ENCODE measurements at places on chromosomes 5 and 9. TPM values are rescaled to one million over a fixed set of nuclear protein-coding genes. Genes with fewer than 3 reads are reported as not detected.

The GSN gene
- total RNA-seq = 8.0 TPM

DNA sequence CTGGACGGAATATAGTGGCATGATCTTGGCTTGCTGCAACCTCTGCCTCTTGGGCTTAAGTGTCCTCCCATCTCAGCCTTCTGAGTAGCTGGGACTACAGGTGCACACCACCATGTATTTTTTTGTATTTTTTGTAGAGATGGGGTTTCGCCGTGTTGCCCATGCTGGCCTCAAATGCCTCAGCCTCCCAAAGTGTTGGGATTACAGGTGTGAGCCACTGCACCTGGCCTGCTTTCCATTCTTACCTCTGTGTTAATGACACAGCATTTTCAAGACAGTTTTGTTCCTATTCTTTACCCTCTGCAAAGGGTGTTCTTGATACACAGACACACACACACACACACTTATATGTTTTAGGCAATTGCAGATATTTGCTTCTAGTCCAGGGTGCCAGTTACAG, 113.3 kb downstream of the LRRC70 start:
- H3K27me3 ChIP-seq = no peaks in the 10 kb centered on the region
- H3K36me3 ChIP-seq = no peaks in the 10 kb centered on the region
- no peak overlapping the region for H3K27ac ChIP-seq

DNA sequence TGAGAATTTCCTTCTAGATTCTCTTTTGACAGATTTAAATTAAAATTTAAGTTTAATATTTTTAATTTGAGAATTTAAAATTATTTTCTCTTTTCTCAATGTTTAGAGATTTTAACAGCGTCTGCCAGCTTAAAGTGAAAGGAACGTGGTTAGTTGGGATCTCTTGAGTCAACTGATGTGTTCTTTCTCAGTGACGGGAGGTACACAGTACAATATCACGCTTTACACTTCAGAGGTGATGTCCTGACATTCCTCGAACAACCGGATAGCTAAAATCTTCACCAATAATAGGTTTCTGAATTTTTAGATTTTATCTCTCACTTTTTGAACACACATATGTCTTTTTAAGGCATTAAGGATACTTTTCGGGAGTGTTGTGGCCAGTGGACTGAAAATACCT, 81.1 kb downstream of the FAM174A start:
- no peak for DNase-seq
- no peak overlapping the region for H3K4me3 ChIP-seq
- no peaks in the 10 kb centered on the region for H3K36me3 ChIP-seq
- H3K27me3 ChIP-seq = peaks cover 12% of the 10 kb centered on the region
- no peaks in the 10 kb centered on the region for H3K4me1 ChIP-seq

DNA sequence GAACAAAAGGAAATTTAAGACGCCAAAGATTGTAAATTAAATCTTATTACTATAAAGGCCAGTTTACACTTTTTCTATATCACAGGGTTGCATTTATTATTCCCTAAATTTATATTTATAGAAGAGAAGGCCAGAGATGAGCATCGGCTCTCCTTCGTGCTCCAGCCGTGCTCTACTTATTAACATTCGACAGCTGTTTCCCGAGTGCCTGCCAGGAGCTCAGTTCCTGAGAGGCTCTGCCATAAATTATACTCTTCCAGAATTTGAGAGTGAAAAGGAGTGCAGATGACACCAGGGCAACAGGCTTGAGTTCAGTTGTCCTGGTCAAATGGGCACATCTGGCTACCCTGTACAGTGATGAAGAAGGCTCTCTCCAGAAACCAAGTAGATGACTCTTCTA, 70.1 kb downstream of the PCSK5 start:
- H3K27ac ChIP-seq = no peak overlapping the region
- no peaks in the 10 kb centered on the region for H3K27me3 ChIP-seq
- H3K4me3 ChIP-seq = no peak overlapping the region

GRCh38 chr5:172666251-172666650, 25.2 kb downstream of the NEURL1B start:
- no peaks in the 10 kb centered on the region for H3K27me3 ChIP-seq
- H3K4me3 ChIP-seq = no peak overlapping the region
- peaks cover 1% of the 10 kb centered on the region for H3K4me1 ChIP-seq
- DNase-seq = no peak
